Stimulated activated CD4-positive, alpha-beta T cell treated with anti-CD3 and anti-CD28 coated beads, Interleukin-1b, Interleukin-23, amount 100 ng/mL, for 4 hours (primary cell): ENCODE measurements at places on chromosomes 7 and 10.

- DNase-seq, result no peak
Observed at GRCh38 chr10:7343040-7343439, 67.8 kb downstream of the SFMBT2 start.

GRCh38 chr7:30970594-30971094, 6.9 kb downstream of the GHRHR start:
- DNase-seq, result no peak

DNA sequence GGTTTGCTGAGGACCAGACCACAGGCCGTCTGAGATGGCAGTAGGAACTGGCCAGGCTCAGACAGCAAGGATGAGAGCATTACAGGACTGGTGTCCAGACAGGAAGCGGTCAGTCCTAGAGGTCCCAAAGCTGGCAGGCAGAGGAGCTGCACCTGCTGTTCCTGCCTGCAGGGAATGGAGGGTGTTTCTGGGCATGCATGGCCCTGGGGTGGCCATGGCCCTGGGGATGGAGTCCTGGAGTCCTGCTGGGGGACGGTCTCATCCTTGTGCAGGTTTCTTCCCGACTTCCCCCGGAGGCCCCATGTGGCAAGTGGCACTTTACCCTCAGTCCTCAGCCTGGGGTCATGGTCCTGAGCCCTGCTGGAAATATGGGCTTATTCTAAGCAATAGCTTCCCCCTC, 274.9 kb upstream of the ADARB2 start:
- no peak for DNase-seq

DNA sequence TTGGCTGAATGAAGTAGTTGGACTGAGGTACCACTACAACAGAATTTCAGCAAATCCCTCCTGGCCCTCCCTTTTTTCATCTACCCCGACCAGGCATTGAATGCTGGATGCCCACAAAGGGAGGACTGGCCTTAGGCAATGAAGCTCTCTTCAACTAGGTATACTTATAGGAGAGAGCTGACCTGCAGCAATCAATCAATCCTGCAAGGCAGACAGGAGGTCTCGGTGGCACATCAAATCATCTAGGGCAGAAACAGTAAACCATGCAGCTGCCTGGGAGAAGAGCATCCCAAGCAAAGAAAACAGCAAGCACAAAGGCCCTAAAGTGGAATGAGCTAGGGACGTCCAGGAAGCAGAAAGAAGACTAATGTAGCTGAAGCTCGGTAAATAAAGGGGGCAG, 2.4 kb upstream of the ABRAXAS2 start:
- DNase-seq, result no peak

GRCh38 chr7:18689551-18689950, 194.0 kb downstream of the HDAC9 start:
- no peak for DNase-seq

DNA sequence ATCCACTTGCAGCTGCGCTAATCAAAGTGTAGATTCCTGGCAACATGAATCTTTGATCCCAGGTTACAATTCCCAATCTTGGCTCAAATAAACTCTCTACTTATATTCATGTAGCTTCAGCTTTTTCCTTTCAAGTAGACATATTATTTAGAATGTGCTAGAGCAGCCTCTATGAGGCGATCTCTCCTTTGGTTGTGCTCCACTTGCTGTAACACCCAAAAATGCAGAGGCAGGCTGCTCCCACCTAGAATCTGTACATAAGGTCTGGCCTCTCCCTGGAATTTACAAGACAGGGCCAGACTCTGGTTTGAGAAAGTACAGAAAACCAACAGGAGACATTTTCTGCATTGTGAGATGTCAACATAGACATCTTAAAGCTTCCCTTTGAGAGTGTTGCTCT, 23.1 kb downstream of the ZNF107 start:
- DNase-seq, result no peak
